ENCODE measurements at places on chromosomes 3 and 15. TPM values are rescaled to one million over a fixed set of nuclear protein-coding genes. Genes with fewer than 3 reads are reported as not detected.

DNA sequence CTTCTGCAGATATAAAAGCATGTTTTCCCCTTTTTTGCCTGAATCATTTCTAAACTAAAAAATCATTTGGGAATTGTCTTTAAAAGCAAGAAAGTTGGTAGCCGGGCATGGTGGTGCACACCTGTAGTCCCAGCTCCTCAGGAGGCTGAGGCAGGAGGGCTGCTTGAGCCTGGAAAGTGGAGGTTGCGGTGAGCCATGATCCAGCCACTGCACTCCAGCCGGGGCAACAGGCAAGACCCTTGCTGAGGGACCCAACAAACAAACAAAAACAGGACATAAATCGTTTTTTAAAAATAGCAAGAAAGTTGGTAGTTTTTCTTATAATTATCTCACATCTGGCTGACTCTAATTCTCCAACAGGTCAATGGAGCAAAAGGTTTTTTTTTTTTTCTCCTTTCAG lies 2.5 kb downstream of the HIGD1A start:
- no peak for DNase-seq

GRCh38 chr3:16455001-16455400 lies 58.5 kb downstream of the RFTN1 start:
- DNase-seq = no peak

- DNase-seq = no peak
Measured at GRCh38 chr3:173467501-173467900, 70.0 kb downstream of the NLGN1 start.

GRCh38 chr3:24156466-24156865 lies 211.4 kb downstream of the NR1D2 start:
- DNase-seq = no peak

GRCh38 chr3:4985330-4986174 lies 6.3 kb downstream of the BHLHE40 start:
- DNase-seq = peak; percentile 30

DNA sequence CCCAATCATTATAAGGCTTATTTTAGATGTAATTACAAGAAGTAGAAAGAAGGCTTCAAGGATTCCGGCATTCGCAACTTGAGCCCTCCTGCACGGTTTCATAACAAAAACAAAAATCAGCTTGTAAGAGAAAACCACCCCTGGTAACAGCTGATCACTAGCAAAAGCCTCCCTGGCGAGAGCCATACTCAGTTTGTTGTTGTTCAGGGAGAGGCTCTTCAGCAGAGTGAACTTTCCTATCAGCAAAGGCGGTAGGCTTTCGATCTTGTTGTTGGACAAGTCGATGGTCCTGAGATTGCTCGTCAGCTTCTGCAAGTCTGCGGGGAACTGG lies 710 bp downstream of the LRRC57 start:
- DNase-seq = no peak

DNA sequence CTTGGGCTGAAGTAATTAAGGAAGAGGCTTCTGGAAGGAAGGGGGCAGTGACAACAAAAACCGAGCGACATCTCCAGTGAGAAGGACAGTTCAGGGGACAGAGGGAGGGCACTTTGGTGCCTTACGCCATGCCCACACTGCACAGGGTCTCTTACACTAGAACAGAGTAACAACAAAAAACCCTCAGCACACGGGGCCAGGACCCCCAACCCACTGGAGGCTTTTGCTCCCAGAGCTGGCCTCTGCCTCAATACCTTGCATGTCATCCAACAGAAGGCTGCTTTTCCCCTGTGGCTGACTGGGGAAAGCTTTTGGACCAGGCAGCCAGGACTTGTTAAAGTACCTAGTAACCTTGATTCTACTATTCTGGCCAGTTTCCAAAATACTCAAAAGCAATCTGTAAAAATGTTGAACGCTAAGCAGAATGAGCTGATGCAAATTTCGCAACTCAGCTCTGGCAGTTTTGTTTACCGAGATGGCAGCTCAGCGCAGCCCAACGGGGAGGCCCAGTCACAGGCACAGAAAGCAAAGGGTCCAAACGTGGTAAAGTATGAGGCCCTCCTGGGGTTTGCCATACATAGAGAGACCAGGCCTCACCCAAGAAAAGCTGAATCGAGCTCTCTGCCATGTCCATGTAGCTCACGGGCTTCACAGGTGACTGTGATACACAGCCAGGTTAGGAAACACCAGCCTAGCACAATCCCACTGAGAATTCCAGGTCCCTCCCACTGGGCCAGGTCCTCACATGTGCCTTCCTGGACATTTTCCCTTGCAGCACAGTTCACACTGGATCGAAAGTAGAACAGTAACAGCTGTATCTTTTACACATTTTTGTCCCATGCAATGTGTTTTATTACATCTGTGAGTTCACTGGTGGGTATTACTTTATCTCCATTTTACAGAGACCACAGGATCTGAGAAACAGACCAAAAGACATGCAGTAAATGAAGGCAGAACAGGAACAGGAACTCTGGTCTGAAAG lies 6.0 kb downstream of the CHCHD4 start:
- no peak for DNase-seq

GRCh38 chr3:43001094-43001553 lies 22.0 kb downstream of the GASK1A start:
- peak; percentile 78 for DNase-seq

GRCh38 chr3:153679714-153680113 lies 441.5 kb upstream of the ARHGEF26 start:
- DNase-seq = no peak

DNA sequence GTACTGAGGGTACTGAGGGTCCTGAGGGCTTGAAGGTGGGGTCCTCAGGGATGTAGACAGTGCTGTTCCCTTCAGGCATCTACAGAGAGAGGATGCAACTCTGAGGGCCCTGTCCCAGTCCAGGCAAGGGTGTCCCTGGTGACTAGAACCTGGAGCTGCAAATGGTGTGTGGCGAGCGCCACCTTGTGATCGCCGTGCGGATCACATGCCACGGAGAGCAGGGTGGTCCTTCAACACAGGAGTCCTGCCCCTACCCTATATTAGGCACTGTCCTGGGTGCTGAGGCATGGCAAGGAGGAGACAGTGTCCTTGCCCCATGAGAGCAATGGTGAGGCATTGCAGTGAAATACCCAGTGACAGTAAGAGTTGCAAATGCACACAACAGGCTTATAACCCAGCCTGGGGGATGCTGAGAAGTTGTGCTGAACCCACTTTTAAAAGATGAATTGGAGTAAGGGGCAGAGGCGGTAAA lies 23.6 kb downstream of the RHCG start:
- peak; percentile 46 for DNase-seq

DNA sequence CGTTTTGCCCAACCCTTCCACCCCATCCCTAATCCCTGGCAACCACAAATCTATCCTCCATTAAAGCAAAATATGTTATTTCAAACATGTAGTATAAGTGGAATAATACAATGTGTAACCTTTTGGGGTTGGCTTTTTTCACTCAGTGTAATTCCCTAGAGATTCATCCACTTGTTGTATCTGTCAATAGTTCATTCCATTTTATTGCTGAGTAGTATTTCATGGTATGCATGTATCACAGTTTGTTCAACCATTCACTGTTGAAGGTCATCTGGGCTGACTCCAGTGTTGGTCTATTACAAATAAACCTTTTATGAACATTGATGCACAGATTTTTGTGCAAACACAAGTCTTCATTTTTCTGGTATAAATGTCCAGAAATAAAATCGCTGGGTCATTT lies 38.8 kb downstream of the BSN start:
- DNase-seq = no peak

- DNase-seq = no peak
Measured at GRCh38 chr15:97567411-97567810, 393.1 kb upstream of the ARRDC4 start.

GRCh38 chr15:42171122-42171521 lies 14.7 kb upstream of the PLA2G4F start:
- no peak for DNase-seq

DNA sequence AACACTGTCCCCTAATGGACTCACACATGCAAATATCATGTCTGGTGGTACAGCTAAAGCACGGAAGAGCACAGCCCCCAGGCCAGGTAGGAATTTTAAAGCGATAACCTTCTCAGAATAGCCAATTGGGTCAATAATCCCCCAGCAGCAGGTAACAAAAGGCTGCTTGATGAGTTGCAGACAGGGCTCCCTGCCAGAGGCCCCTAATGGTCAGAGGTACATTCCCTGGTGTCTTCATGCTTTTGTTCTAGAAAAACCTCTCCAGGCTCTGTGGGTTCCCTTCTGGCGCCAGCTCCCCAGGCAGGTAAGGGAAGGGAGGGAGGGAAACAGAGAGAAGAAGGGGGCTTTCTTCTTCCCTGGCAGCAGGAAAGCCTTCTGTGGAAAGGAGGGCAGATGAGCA lies 43.4 kb upstream of the PRTG start:
- no peak for DNase-seq

- DNase-seq = no peak
Measured at GRCh38 chr3:5314897-5315296, 127.4 kb downstream of the EDEM1 start.

- DNase-seq = no peak
Measured at GRCh38 chr15:98232761-98233160, 272.3 kb downstream of the ARRDC4 start.

- DNase-seq = peak; percentile 29
Measured at GRCh38 chr3:24185738-24186384, 240.8 kb downstream of the NR1D2 start.

GRCh38 chr15:54571576-54571975 lies 593.3 kb downstream of the UNC13C start:
- no peak for DNase-seq

DNA sequence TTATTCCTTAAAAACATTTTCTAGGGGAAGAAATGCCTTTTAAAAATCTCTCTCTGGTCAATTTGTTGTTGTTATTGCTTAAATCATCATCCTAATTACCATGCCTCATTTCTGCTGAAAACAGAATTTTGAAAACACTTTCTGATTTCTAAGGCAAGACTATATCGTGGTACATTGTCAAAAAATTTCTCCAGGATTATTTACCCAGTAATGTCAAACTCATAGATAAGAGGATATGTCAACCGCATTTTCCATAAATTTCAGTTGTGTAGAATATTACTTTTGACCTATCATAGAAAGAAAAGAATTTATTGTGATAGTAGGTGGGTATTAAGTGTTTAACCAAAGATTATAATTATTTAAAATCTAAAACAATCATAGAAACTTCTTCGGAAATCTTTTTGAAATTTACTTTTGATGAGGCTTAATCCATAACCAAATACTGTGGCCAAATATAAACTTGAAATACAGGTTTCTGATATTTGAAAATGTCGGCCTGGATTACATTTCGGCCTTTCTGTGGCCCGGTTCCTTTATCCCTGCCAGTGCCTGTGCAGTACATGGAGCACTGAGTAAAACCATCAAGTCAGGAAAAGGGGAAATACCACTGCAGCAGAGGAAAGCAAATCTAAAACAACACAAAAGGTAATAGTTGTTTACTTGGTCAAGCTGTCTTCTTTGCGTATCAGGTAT lies 173.4 kb downstream of the MYRIP start:
- DNase-seq = no peak

- DNase-seq = no peak
Measured at GRCh38 chr15:38847666-38848065, 283.1 kb upstream of the RASGRP1 start.

The MAN2A2 gene
- 63.7 TPM for total RNA-seq

The SLC2A2 gene
- not detected for total RNA-seq

The TMED3 gene
- 64.0 TPM for total RNA-seq

The CCDC14 gene
- 73.7 TPM for total RNA-seq

The ACKR4 gene
- 0.67 TPM for total RNA-seq

The KBTBD13 gene
- not detected for total RNA-seq

The TGFBR2 gene
- total RNA-seq = 43.0 TPM

The NKIRAS1 gene
- total RNA-seq = 3.4 TPM

The DAZL gene
- total RNA-seq = not detected

The RLBP1 gene
- not detected for total RNA-seq

The LSMEM2 gene
- not detected for total RNA-seq

The APH1B gene
- 6.1 TPM for total RNA-seq

The ROPN1B gene
- total RNA-seq = 0.50 TPM

The HTD2 gene
- 8.2 TPM for total RNA-seq

Data from left colon (tissue), 2 donors.